ENCODE measurements at places on chromosomes 4 and X.

- no peak for DNase-seq
These were observed 221.4 kb downstream of the TACR3 start for GRCh38 chr4:103498161-103499070.

DNA sequence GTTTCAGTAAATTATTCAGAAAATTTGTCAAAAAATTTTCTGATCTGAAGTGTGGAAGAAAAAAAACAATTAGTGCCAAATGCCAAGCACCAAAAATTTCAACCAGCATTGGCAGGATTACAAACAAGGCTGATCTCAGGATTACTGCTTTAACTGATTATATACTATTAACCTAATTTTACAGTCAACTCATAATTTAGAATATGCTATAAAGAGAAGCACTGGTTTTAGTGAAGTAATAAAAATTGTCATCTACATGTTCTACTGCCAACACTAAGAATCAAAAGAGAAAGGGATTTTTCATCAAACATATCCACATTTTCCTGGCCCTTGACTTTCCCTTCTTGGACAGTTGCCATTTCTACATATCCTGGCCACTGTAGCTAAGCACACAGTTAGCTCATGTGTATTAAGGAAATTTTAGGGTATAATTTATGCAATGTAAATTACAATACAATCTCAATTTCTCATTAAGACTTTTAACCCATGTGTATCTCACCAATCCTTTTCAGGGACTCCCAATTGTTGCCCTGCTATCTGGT lies 33.8 kb downstream of the THOC2 start:
- no peak for DNase-seq

GRCh38 chr4:88018466-88018865 lies 11.0 kb downstream of the PKD2 start:
- no peak for DNase-seq

DNA sequence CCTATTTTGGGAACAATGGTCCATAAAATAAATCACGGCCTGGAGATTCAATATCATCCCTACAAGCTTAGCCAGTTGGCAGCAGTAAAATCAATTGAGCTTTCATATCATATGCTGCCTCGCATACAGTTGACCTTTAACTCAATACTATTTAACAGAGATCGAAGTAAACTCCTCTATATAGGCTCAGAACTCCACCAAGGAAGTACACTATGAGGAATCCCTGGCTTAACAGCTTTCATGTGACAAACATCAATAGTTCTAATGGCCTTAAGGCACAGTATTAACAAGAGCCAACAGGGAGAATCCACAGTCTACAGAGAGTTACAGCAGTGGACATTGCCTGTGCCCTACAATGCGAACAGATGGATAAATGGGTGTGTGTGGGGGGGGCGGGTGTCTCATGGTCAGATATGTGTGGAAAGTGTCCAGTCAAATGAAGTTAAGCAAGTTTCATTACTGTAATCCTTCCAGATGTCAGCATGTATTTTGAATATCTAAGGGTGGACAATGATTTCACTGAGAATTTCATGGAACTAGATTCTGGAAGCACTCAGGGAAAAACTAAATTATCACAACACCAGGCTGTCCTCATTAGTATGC lies 98.2 kb upstream of the FAM9B start:
- DNase-seq: no peak

DNA sequence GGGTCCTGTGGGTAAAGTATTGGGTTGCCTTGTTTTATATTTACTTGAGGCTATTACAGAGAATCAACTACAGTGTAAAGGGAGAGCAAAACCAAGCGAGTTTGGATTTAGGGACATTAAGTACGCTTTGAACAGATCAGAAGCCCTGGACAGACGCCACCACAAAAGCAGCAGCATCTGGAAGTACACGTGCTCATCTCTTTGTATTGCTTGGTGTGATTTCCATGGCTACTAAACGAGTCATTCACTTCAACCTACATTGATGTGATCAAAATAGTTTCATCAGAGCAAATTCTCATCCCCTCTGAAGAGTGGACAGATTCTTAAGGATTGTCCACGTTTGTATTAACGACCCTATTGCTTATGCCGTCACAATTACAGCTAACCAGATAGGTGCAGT lies 85.1 kb downstream of the SORBS2 start:
- no peak for DNase-seq

- no peak for DNase-seq
These were observed at the start of gene USP51 for GRCh38 chrX:55489314-55490009. TSS of gene USP51 (minus strand) at chrX:55489848. CDS start at chrX:55488939, 909 bp downstream.

GRCh38 chrX:19007011-19007410 lies 23.1 kb upstream of the PHKA2 start:
- DNase-seq: no peak

GRCh38 chrX:40513012-40513411 lies 67.8 kb upstream of the ATP6AP2 start:
- DNase-seq: no peak

DNA sequence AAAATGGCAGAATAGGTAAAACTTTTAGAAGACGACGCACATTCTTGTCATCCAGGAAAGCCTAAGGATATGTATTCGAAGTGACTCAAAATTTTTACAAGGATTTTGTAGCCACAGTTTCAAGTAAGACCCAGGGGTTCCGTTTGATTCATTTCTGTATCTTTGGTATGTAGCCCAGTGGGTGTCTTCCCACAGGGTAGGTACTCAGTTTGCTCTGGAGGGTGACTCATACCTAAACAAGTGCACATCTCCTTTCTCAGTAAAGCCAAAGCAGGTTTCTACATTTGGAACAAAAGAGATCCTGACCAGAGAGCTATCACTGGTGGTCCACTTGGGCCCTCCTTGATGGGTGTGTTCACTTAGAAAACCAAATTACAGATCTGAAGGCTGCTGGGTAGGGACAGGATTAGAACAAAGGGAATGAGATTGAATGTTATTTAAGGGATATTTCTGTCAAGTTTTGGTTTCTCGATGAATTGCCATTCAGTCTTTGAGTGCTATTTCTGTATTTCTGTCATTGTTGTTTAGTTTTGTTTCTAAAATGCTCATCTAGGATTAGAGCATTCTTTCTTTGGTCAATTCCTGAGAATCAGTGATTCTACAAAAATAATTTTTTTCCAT lies 56.1 kb downstream of the PLS3 start:
- DNase-seq: no peak

DNA sequence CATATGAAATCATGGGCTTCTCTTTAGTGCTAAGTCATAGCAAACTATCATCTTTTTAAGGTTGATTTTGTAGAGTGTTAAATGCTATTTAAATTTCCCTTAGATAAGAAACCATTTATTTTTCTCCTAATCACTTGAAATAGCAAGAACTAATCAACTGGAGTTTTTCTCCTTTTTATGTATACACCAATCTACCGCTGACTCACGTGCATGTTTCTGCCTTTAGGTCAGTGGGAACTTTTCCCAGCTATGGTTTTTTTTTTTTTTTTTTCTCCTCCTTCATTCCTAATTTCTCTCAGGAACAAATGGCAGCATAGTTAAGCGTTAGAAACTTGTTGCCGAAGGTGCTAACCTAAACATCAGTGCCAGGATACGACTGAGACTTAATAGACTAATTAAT lies 176.4 kb downstream of the BMPR1B start:
- no peak for DNase-seq
